NCI-H1092 (cell line): ENCODE measurements at places on chromosomes 1 and 21.

DNA sequence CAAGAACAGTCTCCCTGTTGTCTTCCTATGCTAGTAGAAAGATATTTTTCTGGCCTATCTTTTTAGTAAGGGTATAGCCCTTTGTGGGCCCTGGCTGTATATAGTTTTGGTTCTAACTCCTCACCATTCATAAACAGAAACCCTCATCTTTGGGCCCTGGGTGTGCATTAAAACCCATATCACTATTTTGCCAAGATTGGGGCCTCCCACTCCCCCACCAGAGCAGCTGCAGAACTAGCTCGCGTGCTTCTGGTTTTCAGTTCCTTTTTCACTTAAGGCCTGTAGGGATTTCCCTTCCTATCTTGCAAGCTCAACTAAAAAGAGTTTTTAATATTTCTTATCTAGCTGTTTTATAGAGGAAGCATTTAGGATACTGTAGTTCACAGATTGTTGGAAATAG, 106.4 kb downstream of the RGL1 start:
- no peak for DNase-seq

DNA sequence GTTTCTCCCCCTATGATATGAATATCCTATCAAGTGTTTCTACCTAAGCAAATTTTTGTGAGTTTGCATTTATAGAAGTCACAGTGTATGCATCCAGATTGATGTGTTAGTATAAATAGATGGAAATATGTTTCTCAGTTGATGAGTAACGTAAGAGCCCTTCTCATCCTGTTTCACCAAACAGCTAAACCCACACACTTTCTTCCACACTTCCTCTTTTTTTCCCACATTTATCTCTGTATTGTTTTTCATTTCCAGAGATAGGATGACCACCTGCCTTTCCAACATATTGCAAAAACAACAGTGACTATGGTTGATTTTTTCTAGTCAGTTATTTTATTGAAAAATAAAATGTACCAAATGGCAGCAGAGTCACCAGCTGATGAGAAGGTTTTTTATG, 490.1 kb downstream of the NEGR1 start:
- DNase-seq, result no peak

GRCh38 chr1:4626560-4627319, 27.7 kb upstream of the AJAP1 start:
- no peak for DNase-seq

GRCh38 chr1:8870616-8871538, 7.6 kb downstream of the ENO1 start:
- DNase-seq, result no peak

GRCh38 chr21:46221664-46222435, 6.7 kb downstream of the LSS start:
- DNase-seq, result no peak

- DNase-seq, result no peak
Observed at GRCh38 chr1:246063013-246063616, 444.0 kb downstream of the SMYD3 start.

- no peak for DNase-seq
Observed at GRCh38 chr1:17741052-17741451, 14.1 kb upstream of the ACTL8 start.

- no peak for DNase-seq
Observed at GRCh38 chr1:31099293-31100032, 33.9 kb upstream of the PUM1 start.

DNA sequence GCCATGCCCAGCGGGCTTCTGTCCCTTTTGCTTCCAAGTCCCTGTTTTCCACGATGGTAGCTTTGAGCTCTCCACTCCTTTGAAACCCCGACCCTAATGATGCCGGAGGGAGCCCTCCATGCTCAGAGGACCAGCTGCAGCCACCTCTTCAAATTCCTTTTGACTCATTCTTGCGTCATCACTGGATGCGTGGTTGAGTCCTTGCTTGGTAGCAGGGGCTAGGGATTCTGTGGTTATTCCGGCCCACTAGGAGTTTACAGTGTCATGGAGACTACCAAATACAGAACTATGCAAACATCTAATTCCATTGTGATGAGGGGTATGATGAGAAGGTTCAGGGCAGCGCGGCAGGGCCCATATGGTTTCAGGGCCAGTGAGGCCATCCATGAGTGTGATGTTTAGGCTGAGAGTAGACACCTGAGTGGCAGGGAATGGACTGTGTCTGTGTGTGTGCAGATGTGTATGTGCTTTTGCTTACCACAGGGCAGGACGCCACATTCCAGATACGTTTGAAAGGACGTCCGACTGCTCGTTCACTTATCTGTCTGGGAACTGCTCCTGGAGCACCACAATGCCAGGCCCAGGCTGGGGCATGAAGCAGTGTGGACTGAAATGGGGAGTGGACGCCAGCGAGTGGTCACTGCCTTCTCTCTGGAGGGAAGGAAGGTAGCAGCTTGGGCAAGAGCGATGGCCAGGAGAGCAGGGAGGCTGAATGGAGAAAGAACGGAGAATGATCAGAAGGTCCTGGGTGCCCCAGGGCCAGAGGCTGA, 30.4 kb upstream of the ZBTB21 start:
- no peak for DNase-seq

DNA sequence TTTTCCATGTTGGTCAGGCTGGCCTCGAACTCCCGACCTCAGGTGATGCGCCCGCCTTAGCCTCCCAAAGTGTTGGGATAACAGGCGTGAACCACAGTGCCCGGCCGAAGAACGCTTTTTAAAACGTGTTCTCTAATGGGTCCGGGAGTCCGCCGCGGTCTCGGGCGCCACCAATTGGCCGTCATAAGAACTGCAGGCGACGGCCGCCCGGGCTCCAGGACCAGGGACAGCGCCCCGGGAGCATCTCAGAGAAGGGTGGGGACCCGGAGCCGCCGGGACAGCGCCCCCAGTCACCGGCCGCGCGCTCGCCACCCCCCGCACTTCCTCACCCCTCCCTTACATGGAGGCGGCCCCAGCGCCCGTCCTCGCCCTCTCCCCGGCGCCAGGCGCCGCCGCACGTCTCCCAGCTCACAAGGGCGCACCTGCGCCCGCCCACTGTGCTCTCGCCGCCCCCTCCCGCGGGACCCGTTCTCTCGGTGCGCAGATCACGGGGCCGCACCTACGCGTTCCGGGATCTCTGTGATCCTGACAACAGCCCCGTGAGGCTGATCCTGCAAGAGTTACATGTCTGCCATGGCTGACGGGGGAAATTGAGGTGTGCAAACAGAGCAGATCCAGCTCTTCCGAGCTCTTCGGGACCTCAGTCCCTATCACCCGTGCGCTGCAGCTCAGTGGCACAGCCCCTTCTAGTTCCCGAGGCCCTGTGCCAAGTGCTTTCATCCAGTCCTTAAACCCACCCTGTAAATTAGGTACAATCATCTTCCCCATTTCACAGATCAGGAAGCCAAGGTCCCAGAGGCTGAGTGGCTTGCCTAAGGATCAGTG, 9.8 kb downstream of the RAP1GAP start:
- DNase-seq, result peak; percentile 83

- no peak for DNase-seq
Observed at GRCh38 chr21:45265721-45266517, 21.8 kb downstream of the POFUT2 start.

DNA sequence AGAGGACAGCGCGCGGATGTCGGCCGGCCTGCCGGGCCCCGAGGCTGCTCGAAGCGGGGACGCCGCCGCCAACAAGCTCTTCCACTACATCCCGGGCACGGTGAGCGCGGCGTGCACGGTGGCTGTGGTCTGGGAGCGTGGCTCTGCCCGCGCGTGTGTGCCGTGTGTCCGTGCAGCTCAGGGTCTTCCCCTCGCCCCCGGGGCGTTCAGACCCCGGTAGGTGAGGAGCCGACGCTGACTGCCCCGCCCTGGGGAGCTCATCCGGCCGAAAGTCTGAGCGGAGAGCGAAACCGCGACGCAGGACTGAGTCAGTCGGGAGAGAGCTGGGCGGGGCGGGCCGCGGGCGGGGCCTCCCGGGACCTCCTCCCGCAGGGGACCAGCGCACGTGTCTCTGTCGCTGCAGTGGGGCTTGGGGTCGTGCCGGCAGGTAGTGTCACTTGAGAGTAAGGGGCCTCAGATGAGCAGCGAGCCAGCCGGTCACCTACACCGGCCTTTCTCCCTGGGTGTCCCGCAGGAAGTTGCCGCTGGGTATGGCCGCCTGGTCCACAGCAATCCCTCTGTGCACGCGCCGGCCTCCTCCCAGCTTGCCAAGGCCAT, 520 bp downstream of the PLEKHN1 start:
- no peak for DNase-seq

- no peak for DNase-seq
Observed at GRCh38 chr1:5466487-5466886, 525.7 kb downstream of the NPHP4 start.

GRCh38 chr1:6208723-6209660, 3.1 kb downstream of the RNF207 start:
- peak; percentile 82 for DNase-seq

GRCh38 chr1:212053993-212054392, 18.4 kb downstream of the DTL start:
- DNase-seq, result no peak

GRCh38 chr1:212212906-212213305, 72.3 kb upstream of the PPP2R5A start:
- DNase-seq, result no peak

GRCh38 chr1:210709701-210710100, 381.0 kb downstream of the HHAT start:
- DNase-seq, result no peak

- peak; percentile 85 for DNase-seq
Observed at GRCh38 chr1:26471498-26472319, 531 bp upstream of the HMGN2 start.

- no peak for DNase-seq
Observed at GRCh38 chr1:9486466-9487140, 52.7 kb upstream of the SLC25A33 start.

GRCh38 chr1:11825131-11825530, 19.1 kb downstream of the CLCN6 start:
- DNase-seq, result no peak

- no peak for DNase-seq
Observed at GRCh38 chr1:10074852-10075730, 42.3 kb downstream of the UBE4B start.

GRCh38 chr1:204599098-204599497, 82.9 kb downstream of the MDM4 start:
- DNase-seq, result no peak

DNA sequence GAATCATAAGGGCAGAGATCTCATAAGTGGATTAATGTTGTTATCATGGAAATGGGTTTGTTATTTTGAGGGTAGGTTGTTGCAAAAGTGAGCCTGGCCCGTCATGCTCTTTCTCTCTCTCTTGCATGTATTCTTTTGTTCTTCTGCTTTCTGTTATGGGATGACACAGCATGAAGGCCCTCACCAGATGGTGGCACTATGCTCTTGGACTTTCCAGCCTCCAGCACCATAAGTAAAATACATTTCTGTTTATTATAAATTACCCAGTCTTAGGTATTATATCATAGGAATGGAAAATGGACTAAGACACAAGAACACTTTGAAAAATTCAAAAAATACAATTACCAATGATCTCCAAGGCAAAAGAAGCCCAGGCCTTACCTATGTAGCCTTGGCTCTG, 676.1 kb downstream of the PTPRU start:
- no peak for DNase-seq

GRCh38 chr1:47502746-47503370, 65.0 kb downstream of the FOXD2 start:
- DNase-seq, result no peak

- no peak for DNase-seq
Observed at GRCh38 chr21:29124645-29125044, 5.8 kb upstream of the MAP3K7CL start.

DNA sequence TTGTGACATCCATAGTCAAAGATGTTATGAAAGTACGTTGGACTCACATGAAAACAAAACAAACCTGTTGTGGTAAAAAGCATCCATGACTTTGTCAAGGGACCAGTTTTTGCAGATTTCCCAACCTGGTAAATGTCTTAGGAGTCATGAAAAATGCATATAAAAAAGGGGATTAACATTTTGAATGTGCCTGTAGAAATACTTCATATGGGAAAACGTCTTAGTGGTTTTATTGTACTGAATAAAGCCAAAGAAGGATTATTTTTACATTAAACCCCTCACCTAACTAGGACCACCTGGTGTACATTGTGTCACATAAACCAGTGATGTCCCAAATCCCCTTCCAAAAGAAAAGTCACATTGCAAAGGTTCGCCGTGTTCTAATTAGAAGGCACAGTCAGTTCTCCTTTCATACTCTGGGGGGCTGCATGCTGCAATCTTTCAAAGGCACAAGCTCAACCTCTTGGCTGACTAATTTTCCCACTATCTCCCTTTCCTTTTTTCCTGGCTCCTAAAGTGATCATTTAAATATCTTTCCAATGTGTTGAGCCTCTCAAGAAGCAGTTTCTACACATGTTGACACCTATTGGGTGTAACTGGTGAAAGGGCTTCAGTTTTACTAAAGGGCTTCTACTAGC, 119.8 kb upstream of the SPAG17 start:
- peak; percentile 4 for DNase-seq

- DNase-seq, result no peak
Observed at GRCh38 chr1:41259221-41259620, 17.1 kb upstream of the SCMH1 start.
